ENCODE measurements at places on chromosomes 1 and 21.

DNA sequence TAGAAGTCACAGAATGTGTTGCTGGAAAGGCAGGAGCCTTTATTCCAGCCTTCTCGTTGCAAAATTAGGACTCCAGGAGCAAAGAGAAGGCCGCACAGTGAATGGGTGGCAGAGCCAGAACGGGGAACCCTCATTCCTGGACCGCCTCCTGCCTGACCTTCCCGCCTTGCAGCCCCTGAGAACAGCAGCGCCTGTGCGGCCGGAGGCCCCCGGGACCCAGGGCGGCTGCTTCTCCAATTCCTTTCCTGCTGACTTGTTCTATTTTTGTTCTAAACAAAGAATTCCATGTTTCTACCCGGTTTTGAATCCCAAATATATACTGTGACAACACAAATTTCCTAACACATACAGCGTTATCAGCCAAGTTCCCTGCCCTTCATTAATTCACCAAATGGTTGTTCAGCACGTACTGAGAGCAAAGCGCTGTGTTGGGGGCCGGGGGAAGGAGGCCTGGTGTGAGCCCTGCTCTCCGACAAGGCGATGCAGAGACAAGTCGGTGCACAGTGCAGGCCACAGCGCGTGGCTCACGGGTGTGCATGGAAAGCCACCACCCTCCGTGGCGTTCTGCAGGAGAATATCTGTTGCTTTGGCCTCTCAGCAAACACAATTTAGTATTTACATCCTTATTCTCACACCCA, 31.9 kb upstream of the COL6A2 start:
- no peak for DNase-seq

- DNase-seq, result no peak
Measured at GRCh38 chr1:18041685-18042355, 65.8 kb upstream of the IGSF21 start.

GRCh38 chr1:230124186-230125128, 57.4 kb downstream of the GALNT2 start:
- no peak for DNase-seq

DNA sequence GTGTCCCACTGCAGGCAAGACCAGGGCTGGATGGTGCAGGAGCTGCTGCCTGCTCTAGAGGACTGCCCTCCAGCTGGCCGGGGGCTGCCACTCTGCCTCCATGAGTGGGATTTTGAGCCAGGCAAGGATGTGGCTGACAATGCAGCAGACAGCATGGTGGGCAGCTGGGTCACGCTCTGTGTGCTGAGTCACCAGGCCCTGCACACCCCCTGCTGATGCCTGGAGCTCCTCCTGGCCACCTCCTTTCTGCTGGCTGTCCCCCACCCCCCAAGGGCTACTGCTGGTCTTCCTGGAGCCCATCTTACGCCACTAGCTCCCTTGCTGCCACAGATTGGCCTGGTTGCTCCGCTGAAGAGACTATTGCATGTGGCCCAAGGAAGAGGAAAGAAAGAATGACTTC, 3.9 kb upstream of the ZSCAN20 start:
- DNase-seq, result no peak

DNA sequence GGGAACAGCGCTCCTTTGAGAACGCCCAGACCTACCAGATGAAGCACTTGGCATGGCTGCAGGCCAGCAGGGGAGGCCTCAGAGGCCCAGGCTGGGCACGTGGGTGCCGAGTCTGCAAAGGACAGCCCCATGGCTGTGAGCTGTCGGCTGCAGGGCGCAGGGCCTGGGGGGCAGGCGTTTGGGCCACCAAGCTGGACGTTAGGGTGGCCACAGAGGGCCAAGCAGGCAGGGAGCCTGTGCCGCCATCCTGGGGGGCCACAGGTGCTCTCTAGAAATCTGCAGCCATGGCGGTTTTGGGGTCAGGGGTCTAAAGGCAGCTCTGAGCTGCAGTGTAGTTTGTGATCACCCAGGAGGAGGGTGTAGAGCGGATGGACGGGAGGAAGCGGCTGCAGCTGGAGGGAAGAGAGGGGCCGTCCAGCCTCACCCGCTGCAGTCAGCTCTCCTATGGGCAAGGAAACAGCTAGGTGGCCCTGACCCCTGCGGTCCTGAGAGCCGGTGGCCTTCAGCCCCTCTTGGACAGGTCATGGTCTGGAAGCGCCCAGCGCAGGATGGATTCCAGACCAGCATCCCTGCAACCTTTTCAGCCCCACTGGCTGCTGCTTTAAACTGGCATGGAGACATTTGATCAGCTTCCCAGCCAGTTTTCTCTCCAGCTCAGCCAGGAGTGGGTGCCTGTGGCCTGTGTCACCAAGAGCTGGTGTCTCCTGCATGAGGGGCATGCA, 11.0 kb downstream of the IBA57 start:
- DNase-seq, result no peak
